ENCODE measurements at places on chromosomes 7 and 10.

DNA sequence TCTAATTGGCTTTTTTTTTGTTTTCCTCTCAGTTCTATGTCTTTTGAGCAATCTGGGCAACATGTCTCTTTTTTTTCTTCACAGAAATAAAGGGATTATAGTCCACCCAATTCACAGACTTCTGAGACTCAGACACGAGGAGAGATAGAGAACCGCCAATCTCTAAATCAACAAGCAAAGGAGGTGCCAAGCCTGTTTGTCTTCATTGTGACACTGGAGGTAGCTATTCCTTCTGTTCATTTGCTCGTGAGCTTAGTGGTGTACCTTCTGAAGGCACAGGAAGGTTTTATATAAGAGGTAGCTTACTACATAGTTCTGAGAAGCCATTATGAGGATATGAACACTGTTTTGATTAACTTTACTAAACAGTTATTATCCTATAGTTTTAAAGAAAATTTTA is 6.1 kb downstream of the EPHB6 start:
- no peak for DNase-seq

GRCh38 chr7:96449094-96449493 is 127.2 kb upstream of the SLC25A13 start:
- DNase-seq, result no peak

DNA sequence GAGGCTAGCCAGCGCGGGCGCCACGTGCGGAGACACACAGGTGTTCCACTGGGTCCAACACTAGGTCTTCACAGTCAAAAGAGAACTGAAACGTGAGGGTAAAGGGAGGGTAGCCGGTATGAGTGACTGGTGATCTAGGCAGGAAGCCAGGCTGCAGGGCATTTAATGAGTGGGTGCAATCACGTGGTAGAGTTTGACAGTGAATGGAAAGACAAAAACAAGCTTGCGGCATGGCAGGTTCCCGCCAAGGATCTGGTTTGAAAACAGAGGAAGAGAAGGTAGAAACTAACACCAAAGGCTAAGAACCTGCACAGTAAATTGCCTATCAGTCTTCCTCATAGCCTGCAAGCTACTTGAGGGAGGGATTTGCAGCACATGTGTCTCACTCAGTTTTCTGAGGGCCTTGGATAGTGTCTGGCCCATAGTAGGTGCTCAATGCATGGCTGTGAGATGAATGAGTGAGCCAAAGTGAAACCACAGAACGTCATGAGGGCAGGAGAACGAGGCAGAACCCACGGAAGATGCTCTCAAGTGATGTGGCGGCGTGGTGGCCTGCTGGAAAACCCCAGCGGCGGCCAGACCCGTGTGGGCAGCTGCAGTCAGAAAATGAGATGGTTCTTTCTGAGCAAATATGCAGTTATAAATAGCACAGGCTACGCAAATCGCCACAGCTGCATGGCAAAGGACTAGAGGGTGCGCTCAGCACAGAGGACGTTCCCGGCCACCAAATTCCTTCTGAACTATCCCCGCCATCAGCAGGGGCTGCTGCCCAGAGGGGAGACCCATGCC is 183.6 kb upstream of the NFE2L3 start:
- DNase-seq, result no peak

GRCh38 chr10:45063591-45064231 is 63.0 kb downstream of the ZNF22 start:
- DNase-seq, result no peak

DNA sequence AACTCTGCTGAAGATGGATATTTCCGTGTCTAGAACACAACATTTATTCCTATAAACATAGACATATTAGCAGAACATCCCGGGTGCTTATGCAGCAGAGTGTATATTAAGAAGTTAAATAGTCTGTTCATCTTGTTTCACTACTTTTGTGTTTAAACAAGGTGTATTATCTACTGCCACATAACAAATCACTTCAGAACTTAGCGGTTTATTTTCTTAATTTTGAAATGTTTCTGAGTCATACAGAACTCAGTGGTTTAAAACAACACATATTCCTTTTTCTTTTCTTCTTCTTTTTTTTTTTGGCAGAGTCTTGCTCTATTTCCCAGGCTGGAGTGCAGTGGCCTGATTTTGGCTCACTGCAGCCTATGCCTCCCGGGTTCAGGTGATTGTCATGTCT is 25.8 kb downstream of the DENND10 start:
- no peak for DNase-seq

GRCh38 chr10:124237282-124237961 is 144.0 kb upstream of the CHST15 start:
- no peak for DNase-seq

DNA sequence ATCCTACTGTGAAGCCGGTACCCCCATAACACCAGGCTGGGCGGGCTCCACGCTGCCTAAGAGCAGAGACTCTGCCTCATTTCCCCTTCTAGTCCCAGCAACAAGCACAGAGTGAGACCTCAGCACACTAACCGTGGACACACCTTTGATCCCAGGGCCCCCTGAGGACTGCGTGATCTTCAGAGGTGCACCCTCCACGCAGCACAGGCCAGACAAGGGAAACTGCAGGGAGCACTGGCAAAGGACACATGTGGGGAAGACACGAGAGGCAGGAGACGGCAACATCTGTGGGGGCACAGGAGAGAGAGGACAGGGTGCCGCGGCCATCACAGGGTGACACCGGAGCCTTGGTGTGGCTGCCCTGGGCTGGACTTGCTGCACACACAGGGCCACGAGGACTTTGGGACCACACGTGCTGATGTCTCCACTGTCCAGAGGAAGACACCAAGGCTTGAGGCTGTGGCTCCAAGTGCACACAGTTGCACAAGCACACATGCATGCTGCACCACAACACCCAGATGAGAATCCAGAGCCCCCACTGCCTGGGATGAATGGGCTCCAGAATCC is 128.8 kb downstream of the PTPRN2 start:
- no peak for DNase-seq

- DNase-seq, result no peak
These were observed 6.2 kb upstream of the FOXK1 start for GRCh38 chr7:4675771-4676367.

DNA sequence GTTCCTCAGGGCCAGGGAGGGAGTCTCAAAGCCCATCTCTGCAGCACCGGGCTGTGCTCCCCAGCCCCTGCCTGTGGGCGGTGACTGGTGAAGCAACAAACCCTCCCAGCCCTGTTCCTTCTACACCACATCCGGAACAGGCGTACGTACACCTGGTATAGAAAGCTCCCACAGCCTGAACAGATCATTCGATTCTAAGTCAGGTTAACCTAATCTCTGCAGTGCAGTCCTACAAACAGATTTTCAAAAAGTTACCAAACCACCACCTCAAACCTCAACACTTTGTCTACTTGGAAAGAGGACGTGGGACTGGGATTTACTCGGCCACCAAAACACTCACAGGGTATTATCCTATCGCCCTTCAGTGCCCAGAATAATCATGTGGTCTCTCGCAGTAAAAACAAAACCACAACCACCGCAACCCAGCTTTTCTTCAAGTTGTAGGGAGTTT is 238.4 kb downstream of the DIP2C start:
- DNase-seq, result no peak

DNA sequence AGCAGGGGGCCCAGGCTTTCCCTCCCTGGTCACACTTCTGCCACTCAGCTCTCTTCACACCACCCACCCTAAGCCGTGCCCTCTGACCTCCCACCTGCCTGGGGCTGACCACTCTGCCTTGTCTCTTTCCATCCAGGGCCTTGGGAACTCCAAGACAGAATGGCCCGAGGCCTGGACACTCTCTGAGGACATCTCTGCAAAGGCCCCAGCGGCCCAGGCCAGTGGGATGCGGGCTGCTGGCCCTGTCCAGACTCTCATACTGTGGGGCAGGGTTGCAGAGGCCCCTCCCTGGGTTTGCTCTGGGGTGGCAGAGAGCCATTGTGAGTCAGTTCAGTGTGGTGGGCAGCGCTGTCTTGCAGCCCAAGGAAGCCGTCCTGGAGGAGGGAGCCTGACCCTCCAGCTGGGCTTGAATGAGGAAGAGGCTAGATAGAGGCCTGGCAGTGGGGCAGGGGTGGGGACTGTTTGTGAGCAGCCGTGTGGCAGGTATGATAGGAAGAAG is 39.9 kb upstream of the RABGEF1 start:
- no peak for DNase-seq

- DNase-seq, result no peak
These were observed 295.2 kb upstream of the MGMT start for GRCh38 chr10:129171812-129172211.

GRCh38 chr7:88490161-88490560 is 183.5 kb upstream of the STEAP4 start:
- no peak for DNase-seq

GRCh38 chr7:91416155-91416865 is 152.1 kb downstream of the FZD1 start:
- DNase-seq, result no peak

DNA sequence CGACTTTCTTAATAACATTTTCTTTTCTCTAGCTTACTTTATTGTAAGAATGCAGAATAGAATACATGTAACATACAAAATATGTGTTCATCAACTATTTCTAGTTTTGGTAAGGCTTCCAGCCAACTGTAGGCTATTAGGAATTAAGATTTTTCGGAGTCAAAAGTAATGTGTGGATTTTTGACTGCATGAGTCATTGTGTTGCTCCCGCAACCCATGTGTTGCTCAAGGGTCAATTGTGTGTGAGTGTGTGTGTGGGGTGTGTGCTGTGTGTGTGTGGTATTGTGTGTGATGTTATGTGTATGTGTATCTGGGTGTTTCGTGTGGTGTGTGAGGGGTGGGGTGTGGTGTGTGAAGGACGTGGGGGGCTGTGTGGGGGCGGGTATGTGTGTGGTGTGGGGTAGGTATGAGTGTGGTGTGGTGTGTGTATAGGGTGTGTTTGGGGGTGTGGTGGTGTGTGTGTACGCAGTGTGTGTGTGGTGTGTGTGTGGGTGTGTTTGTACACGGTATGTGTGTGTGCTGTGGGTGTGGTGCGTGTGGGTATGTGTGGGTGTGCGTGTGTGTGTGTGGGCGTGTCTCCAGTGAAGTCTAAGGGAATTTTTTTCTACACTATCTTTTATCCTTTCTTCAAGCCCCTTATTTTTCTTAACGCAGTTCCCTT is 60.5 kb downstream of the RSU1 start:
- DNase-seq, result no peak

- no peak for DNase-seq
These were observed 14.8 kb downstream of the COL13A1 start for GRCh38 chr10:69816521-69816920.

- no peak for DNase-seq
These were observed at the start of gene IFIT3 for GRCh38 chr10:89327803-89328441. IFIT3 (plus strand) TSS chr10:89327997; CDS start chr10:89328074, 77 bp downstream.

DNA sequence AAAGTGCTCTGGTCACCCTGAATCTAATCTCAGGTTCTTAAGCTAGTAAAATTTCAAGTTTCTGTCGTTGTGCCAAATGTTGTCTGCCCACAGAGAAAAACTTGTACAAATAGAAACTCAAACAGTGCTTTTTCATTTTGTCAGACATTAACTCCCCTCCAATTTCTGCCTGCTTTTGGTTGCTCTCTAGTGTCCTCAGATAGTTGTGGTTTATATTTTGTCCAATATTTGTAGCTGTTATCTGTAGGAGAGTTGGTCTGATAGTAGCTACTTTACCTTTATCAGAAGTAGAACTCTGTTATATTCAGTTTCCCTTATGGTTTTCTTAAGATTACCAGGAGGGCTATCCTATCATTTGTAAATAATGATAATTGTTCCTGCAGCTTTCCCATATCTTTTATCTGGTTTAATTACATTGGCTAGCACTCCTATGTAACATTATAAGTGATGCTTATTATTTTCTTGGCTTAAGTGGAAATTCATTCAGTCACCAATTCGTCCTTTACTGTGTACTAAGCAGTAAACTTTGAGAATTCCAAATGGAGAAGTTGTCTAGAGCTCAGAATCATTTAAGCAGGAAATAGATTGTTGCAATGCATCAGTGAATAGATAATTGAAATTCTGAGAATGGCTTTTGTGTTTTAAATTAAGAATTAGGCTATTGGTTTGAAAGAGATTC is 91.0 kb downstream of the ANKIB1 start:
- DNase-seq, result no peak

- DNase-seq, result no peak
These were observed 40.7 kb upstream of the TOMM7 start for GRCh38 chr7:22863156-22863899.

- DNase-seq, result no peak
These were observed 19.6 kb downstream of the FAM13C start for GRCh38 chr10:59342723-59343122.

GRCh38 chr7:38978491-38978890 is 782 bp downstream of the POU6F2 start:
- no peak for DNase-seq

- DNase-seq, result no peak
These were observed 14.8 kb upstream of the LSM8 start for GRCh38 chr7:118169146-118169545.

DNA sequence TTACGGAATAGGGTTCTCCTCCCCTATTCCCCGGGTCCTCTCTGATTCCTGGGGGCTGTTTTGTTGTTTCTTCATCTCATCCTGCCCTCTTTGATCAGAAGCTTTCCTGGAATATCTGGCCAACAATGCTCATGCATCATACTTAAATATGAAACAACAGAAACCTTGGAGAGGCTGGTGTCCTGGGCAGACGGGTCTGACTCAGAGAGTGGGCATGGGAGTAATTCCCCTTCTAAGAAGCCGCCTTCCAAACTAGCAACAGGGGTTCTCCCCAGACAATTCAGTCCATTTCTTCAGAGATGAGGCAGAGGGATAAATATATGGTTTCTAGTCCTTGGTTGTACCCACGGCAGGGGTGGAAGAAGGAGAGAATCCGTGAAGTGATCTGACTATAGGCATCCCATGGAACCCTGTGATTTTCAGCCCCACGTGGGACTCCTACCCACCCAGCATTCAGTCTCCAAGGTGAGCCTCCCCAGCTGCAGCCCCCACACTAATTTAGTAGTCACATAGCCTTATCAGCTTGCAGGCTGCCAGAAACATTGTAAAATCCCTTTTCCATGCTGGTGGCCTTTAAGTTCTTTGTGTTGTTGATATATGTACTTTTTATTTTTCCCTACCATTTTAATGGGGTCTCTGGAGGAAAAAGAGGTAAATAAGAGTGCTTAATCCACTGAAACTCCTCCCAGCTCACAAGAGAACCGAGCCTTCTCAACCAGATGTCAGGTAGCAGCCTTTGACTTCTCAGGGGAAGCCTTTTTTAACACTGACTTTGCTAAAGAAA is 119.2 kb downstream of the SFMBT2 start:
- DNase-seq, result no peak

DNA sequence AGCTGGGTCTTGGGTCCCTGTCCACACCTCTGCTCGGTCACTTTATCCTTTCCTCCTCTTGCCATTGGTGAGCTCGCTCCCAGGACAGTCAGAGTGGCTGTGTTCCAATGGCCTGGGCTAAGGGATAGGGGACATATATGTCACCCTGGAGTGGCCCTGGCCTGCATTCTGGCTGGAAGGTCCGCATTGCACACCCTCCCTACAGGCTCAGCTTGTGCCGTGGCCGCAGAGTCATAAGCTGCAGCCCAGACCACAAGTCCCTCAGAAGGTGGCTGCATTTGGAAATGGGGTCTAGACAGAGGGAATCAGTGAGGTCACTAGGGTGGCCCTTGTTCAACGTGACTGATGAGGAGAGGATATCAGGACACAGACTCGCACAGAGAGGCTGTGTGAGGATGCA is 363.8 kb upstream of the SHH start:
- no peak for DNase-seq

Measured in stimulated activated CD8-positive, alpha-beta memory T cell treated with anti-CD3 and anti-CD28 coated beads, Interleukin-7, amount 100 ng/mL, for 24 hours (primary cell).